CD4-positive, alpha-beta T cell treated with Interleukin-15 for 4 hours (primary cell): ENCODE measurements at places on chromosomes 16 and 17.

- DNase-seq = no peak
Measured at GRCh38 chr17:82299452-82299851, 18.0 kb downstream of the CD7 start.

DNA sequence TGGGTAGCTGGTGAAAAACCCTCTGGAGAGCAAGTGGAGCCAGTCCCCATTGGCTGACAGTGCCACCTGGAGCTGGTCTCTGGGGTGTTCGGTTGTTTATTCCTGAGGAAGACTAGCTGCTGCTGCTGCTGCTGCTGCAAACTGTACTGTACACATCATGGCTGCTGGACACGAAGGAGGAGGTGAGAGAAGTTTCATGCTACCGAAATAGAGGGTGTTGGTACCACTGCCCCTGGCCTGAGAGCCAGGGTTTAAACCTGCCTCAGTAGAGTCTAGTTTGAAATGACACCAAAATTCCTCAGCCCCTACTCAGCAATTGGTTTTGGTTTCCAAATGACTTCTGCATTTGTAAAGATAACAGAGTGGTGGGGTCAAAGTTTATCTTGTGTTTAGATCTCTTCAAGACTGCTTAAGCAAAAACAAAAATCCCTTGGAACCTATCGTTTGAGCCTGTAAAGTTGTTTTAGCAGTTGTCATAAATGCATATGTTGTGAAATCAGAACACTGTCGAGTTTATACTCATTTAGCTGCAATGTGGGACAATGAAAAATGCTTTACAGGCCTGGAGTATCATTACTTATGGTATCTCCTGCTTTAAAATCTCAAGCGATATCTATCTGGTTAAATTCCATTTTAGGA is 40.8 kb downstream of the CYB5B start:
- DNase-seq = no peak

DNA sequence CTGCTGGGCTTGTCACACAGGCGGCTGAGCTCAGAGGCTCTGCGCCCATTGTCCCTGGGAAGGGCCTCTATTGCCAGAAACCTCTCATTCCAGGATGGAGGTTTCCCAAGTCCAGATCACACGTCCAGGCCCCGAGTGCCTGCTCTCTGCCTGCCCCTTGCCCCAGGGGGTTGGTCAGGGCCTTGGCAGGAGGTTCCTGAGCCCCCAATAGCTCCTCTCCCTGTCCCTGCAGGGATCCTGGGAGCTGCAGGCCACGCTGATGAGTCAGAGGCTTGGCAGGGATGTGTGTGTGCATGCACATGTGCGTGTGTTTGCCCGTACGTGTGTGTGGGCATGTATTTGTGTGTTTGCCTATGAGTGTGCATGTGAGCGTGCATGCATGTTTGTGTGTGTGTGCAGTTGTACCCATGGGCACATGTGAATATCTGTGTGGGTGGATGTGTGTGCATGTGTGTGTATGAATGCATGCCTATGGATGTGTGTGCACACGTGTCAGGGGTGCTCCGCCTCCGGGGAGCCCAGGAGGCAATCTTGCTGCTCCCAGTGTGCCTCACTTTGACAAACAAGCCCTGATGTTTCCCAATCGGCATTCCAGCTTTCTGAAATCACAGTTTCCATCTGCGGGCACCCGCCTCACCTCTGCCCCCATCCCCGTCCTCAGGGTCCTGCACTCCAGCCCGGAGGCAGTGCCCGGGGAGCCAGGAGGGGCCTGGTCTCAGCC is 98.4 kb upstream of the GSE1 start:
- DNase-seq = no peak

DNA sequence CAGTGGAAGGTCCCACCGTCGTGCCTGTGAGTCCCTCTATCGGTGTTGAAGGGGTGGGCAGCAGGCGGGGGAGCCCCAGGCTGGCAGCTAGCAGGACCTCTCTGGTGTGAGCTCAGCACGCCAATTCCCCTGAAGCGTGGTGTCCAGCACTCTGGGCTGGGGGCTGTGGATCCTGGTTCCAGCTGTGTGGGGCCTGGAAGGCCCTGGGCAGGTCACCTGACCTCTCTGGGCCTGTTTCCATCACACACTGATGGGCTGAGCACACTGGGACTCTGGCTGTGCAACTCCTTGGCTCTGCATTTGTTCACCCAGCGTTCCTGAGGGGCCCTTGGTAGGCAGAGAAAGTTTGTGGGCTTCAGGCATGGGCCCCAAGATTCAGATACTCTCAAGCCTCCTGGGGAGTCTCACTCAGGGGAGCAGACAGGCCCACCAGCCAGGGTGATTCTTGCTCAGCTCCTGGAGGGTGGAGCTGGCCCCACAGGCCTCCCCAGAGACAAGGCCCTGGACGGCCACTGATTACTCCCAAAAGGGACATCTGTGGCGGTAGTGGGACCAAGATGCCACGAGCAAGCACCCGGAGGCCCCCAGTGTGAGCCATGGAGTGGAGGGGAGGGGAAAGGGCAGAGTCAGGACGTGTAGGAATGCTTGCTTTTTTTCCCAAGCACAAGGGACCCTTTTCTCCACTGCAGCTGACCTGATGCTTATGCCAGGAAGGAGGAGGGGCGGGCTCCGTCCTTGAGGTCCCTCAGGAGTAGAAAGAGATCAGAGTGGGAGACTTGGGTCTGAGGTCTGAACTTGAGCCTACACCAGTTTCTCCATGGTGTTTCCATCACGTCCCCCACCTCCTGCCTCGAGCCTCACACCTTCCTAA is 8.5 kb downstream of the SCGB1C2 start:
- no peak for DNase-seq

DNA sequence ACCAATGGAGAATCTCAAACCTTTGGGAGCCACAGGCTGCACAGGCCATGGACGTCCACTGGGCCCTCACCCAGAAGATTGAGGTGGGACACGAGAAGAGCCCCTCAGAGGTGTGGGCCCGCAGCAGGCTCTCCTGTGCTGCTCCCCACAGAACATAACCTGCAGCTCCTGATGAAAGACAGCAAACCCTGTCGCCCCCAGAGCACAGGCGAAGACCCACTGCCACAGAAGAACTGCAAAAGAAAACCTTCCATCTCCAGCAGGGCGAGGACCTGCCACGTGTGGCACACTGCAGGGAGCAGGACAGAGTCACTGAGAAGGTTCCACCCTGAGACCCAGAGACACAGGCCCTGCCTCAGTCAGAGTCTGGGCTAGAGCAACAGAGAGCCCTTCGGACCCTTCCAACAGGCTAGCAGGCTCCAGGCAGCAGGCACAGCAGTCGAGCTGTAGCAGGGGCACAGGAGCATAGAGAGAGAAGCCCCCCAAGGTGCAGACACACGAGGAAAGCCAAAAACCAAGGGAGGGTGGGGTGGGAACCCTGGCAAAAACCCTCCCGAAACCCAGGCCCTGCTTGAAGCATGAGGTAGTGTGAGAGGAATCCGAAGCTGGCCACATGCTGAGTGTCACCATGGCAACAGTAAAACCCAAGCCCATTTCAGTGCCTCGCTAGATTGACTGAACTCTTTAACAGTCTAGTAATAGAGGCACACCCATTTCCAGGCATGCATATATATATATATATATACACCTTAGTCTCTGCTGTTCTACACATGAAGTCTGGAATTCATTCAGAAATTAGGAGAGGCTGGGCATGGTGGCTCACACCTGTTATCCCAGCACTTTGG is 60.0 kb upstream of the CHMP6 start:
- DNase-seq = no peak

DNA sequence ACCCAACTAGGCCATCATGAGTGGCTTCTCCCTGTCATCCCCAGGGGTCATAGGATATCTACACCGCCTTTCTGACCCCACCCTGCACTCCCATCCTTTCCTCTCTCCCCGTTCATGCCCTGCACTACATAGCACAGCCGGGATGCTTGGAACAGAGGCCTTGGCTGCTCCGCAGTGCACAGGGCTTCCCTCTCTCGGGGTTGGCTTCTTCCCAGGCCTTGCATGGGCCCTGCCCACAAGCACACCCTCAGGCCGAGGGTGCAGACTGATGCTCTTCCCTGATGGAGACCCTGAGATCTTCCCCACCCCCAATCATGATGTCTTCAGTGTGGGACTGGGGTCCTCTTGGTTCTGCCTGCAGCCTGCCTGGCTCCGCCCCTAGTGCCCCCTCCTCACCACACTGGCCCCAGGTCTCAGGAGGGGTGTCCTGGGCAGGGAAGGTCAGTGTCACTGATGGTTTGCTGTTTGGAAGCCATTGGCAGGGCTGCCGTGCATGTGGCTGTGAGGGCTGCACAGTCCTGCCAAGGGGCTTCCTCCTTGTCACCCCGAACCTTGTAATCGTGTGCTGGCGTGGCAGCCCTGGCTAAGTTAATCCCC is 14.3 kb upstream of the NAGLU start:
- no peak for DNase-seq

DNA sequence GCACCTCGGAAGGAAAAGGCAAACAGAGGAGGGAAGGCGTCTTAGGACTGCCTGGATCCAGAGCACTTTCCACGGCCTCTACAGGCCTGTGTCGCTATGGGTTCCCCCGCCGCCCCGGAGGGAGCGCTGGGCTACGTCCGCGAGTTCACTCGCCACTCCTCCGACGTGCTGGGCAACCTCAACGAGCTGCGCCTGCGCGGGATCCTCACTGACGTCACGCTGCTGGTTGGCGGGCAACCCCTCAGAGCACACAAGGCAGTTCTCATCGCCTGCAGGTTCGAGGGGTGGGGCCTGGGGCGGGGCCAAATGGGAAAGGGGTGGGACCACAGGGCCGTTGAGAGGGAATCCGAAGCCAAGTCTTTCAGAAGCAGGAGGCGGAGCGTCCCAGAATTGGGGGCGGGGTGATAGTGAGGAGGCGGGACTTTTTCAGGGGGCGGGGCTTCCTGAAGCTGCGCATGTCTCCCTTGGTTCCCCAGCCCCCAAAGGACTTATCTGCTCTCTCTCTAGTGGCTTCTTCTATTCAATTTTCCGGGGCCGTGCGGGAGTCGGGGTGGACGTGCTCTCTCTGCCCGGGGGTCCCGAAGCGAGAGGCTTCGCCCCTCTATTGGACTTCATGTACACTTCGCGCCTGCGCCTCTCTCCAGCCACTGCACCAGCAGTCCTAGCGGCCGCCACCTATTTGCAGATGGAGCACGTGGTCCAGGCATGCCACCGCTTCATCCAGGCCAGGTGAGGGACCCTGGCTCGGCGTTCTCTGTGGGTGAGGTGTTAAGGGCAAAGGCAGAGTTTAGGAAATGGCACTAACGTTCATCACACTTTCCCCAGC is 939 bp downstream of the BCL6B start:
- peak; percentile 96 for DNase-seq

GRCh38 chr16:4179020-4179419 is 62.8 kb upstream of the ADCY9 start:
- no peak for DNase-seq

- peak; percentile 58 for DNase-seq
Measured at GRCh38 chr16:57128771-57129389, 36.5 kb downstream of the CPNE2 start.
